ENCODE measurements at places on chromosomes 2 and 18. TPM values are rescaled to one million over a fixed set of nuclear protein-coding genes. Genes with fewer than 3 reads are reported as not detected.

PSMA8 gene
- total RNA-seq = not detected

APCDD1 gene
- not detected for total RNA-seq

EFR3B gene
- 9.2 TPM for total RNA-seq

PPP1R1C gene
- total RNA-seq = 0.86 TPM

DIPK1C gene
- total RNA-seq = not detected

POMC gene
- not detected for total RNA-seq

KLHL30 gene
- total RNA-seq = 0.25 TPM

SERPINB3 gene
- 0.16 TPM for total RNA-seq

ZNF521 gene
- not detected for total RNA-seq

HOXD12 gene
- not detected for total RNA-seq

TGFA gene
- total RNA-seq = 4.9 TPM

DNPEP gene
- 62.6 TPM for total RNA-seq

RAMP1 gene
- total RNA-seq = 0.15 TPM

CABYR gene
- 18.9 TPM for total RNA-seq

ANKRD62 gene
- not detected for total RNA-seq

ARMC9 gene
- total RNA-seq = 16.7 TPM

RFX8 gene
- not detected for total RNA-seq

TM4SF20 gene
- 6.6 TPM for total RNA-seq

OTOS gene
- total RNA-seq = not detected

ABCG5 gene
- total RNA-seq = not detected

TCF23 gene
- not detected for total RNA-seq

MGAT4A gene
- 3.1 TPM for total RNA-seq

ANXA4 gene
- 328 TPM for total RNA-seq

KCNK3 gene
- total RNA-seq = 0.94 TPM

RAB3GAP1 gene
- total RNA-seq = 23.1 TPM

RBM44 gene
- 0.30 TPM for total RNA-seq

VIL1 gene
- 0.17 TPM for total RNA-seq

TMEFF2 gene
- 0.40 TPM for total RNA-seq

CNDP1 gene
- not detected for total RNA-seq

ESPNL gene
- 0.12 TPM for total RNA-seq

GCG gene
- total RNA-seq = not detected

Measured in A549 treated with Hydrocortisone at 1 μM for 4 hours (cell line).